Hair follicle dermal papilla cell (primary cell): ENCODE measurements at places on chromosomes 4 and X. TPM values are rescaled to one million over a fixed set of nuclear protein-coding genes. Genes with fewer than 3 reads are reported as not detected.

COX7B2 gene
- not detected in 2 replicates for total RNA-seq

SPP1 gene
- total RNA-seq: 2.3 and 22.7 TPM in 2 replicates

NHS gene
- total RNA-seq: 8.9 and 11.0 TPM in 2 replicates

CDX4 gene
- total RNA-seq: not detected in 2 replicates

EPHA5 gene
- total RNA-seq: 2.7 and 3.7 TPM in 2 replicates

HHIP gene
- total RNA-seq: under 0.01 TPM in 2 replicates

SPON2 gene
- 226 and 238 TPM in 2 replicates for total RNA-seq

FABP2 gene
- not detected in 2 replicates for total RNA-seq

AMTN gene
- total RNA-seq: not detected in 2 replicates

GAB3 gene
- total RNA-seq: 0.12 and 0.65 TPM in 2 replicates

HAND2 gene
- 0.49 and 0.65 TPM in 2 replicates for total RNA-seq

PAPSS1 gene
- total RNA-seq: 93.5 and 94.1 TPM in 2 replicates

SLC9A6 gene
- total RNA-seq: 21.9 and 24.3 TPM in 2 replicates

GRPEL1 gene
- total RNA-seq: 17.5 and 19.2 TPM in 2 replicates

WFS1 gene
- total RNA-seq: 23.5 and 30.5 TPM in 2 replicates

SPACA5B gene
- total RNA-seq: not detected in 2 replicates

RNF128 gene
- total RNA-seq: under 0.01 and 0.16 TPM in 2 replicates

MAPK10 gene
- 6.3 and 10.9 TPM in 2 replicates for total RNA-seq

SMR3B gene
- total RNA-seq: not detected in 2 replicates

SPANXA1 gene
- not detected in 2 replicates for total RNA-seq

TLR10 gene
- not detected in 2 replicates for total RNA-seq

AFP gene
- 0.16 TPM in 1 of 2 replicates, not detected in the other for total RNA-seq

PHKA1 gene
- total RNA-seq: 1.8 and 4.5 TPM in 2 replicates

SPOCK3 gene
- total RNA-seq: not detected in 2 replicates

FGFR3 gene
- 0.12 and 0.32 TPM in 2 replicates for total RNA-seq

SSX1 gene
- not detected in 2 replicates for total RNA-seq

MAGIX gene
- total RNA-seq: 1.9 and 2.2 TPM in 2 replicates

SLC6A14 gene
- not detected in 2 replicates for total RNA-seq

OCRL gene
- total RNA-seq: 16.9 and 18.3 TPM in 2 replicates

ARHGAP6 gene
- total RNA-seq: 0.97 and 1.1 TPM in 2 replicates

ARR3 gene
- not detected in 2 replicates for total RNA-seq

BEND2 gene
- not detected in 2 replicates for total RNA-seq
